ENCODE measurements at places on chromosomes 6 and 20.
A peak's percentile ranks its signal among the peaks of the same experiment; 100 is the strongest.

DNA sequence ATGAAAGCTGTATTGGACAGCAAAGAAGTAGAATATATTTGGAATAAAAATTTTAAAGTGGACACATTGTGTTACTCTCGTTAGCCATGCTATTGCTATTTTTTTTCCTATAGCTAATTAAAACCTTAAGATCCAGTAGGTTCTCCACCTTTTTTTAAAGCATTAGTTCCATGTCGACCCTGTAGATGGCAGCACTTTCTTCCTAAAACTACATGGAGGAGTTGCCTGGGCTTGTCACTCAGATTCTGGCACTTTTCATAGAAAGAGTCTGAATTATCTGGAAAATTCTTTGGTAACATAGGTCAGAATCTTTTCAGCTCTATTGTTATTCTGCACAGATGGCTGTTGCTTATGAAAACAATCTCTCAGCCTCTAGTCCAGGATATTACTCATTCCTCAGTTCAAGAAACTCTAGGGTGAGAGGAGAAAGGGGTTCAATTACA is 42.0 kb upstream of the ESR1 start:
- peak; percentile 92 for DNase-seq

DNA sequence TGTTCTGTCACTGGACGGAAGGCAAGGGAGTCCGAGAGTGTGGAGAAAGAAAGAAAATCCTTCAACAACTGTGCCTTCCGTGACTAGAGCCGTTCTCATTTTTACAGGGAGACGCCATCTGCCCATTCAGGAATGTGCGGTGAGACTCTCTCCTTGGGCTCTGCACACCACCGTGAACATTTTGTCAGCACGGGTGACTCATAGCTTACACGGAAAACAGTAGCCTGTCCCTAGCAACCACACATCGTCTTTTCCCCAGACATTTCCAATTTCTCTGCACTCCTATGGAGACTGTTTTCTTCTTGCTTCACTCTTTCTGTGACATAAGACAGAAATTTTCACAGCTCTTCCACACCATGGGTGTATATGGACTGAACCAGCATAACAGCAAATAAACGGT is 55.1 kb downstream of the TBXT start:
- no peak for DNase-seq

DNA sequence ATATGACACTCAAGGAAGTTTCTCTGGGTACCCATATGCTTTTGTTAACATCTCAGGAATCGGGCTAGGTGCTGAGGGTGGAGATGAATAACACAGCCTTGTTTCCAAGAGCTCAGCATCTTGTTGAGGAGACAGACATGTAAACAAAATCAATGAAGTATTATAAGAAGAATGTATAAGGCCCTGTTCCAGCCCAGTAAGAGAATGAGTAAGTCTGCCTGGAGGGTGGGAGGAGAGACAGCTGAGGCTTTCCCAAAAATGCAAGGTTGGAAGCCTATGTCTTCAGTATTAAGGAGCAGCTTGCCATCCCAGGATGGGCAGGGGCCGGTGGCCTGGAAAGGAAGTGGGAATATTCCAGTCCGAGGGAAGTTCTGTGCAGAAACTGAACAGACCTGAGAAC is 615.3 kb upstream of the BTBD3 start:
- peak; percentile 76 for DNase-seq

GRCh38 chr6:138914701-138915100 is 73.4 kb downstream of the REPS1 start:
- peak; percentile 57 for DNase-seq

DNA sequence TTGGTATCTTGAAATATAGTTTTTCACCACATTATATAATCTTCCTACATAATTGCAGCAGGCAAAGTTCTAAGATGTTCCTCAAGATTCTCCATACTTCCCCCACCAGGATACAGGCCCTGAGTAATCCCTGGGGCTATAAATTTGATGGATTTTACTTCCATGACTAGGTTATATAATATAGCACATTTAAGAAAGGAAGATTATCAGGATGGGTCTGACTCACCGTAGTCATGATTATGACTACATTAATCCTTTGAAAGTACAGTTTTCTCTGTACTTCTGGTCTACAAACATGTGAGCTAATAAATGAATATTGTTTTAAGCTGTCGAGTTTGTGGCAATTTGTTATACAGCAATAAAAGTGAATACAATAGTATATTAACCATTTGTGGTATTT is 122.5 kb downstream of the MACROD2 start:
- peak; percentile 7 for DNase-seq

GRCh38 chr20:22520381-22520780 is 64.0 kb downstream of the FOXA2 start:
- no peak for DNase-seq

GRCh38 chr6:4102687-4103244 is 23.8 kb upstream of the FAM217A start:
- DNase-seq = no peak

GRCh38 chr6:29720863-29721262 is 2.4 kb upstream of the HLA-F start:
- DNase-seq = peak; percentile 34

DNA sequence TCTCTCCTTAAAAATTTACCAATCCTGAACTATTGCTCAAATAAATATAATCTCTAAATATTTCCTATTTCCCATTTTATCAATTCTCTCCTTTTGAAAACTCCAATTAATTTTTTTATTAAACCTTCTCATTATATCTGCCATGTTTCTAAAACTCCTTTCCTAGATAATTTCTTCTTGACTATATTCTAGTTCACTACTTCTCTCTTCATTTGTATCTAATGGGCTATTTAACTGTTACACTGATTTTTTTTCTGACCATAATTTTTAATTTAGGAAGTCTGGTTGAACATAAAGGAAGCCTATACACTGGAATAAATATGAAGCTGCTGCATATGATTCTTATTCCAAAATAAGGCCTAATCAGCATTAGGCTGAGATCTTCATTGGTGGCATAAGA is 96.3 kb upstream of the PLN start:
- no peak for DNase-seq

- no peak for DNase-seq
Measured at GRCh38 chr6:114007516-114007915, 36.6 kb upstream of the HDAC2 start.

GRCh38 chr6:138677538-138677937 is 96.0 kb upstream of the CCDC28A start:
- DNase-seq = no peak

- no peak for DNase-seq
Measured at GRCh38 chr20:51497542-51498467, 44.7 kb downstream of the NFATC2 start.

- peak; percentile 44 for DNase-seq
Measured at GRCh38 chr6:57283106-57283505, 34.3 kb upstream of the PRIM2 start.

GRCh38 chr6:52207066-52207465 is 20.9 kb downstream of the IL17A start:
- DNase-seq = no peak

DNA sequence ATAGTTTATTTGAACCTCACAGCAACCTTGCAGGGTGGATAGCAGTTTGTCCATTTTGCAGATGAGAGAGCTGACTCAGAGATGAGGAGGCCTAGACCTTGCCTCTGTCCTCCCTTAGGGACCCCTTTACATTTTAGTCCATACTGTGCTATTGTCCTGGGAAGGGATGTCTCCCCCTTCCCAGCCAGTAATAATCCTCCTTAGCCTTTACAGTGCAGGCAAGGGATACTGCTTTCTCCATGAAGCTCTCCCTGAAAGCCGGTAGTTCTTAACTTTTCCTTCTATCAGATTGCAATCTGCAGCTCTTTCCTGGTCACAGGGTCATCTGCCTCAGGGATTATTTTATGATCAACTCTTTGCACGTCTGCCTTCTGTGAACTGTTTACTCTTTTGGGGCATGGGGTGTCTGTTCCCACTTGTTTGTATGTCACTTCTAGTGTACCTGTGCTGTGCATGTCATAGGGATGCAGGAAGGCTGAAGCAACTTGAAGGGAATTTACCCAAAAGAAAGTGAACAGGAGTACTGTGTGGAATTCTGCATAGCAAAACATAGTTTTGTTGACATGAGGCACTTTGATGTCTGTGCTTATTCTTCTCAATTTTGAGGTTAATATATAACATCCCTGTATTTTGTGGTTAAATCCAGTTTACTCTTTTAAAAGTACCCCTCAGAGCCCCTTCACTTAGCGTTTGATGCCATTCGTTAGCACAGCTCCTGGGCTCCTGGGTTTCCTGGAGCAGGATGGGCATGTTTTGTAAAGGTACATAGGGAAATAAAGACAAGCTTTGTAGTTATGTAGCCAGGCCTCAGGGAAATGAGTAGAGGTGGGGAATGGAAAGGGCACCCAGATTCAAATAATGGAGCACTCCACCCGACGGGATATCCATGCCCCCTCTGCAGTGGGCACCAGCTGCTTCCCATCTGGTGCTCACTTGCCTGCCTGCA is 38.1 kb downstream of the DHX35 start:
- DNase-seq = no peak

- DNase-seq = no peak
Measured at GRCh38 chr6:84625506-84625905, 138.9 kb downstream of the TBX18 start.

DNA sequence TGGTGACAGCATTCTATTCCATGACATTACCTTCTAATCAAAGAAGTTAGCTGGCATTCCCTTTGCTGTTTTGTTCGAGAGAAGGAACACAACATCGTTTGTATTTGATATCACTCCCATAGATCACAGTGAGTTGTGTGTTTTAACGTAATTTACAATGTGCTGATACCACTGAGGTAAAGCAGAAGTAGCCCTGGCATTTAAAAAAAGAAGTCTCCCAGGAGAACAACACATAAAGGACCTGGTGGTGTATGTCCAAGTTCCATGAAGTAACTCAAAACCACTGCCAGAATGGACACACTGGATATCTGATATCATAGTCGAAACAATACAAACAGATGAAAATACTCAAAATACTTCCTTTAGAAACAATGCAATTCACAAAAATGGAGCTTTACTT is 351.7 kb downstream of the RNGTT start:
- no peak for DNase-seq

GRCh38 chr6:50442531-50443040 is 270.7 kb upstream of the TFAP2D start:
- no peak for DNase-seq

- no peak for DNase-seq
Measured at GRCh38 chr6:20126789-20127653, 85.2 kb downstream of the MBOAT1 start.

DNA sequence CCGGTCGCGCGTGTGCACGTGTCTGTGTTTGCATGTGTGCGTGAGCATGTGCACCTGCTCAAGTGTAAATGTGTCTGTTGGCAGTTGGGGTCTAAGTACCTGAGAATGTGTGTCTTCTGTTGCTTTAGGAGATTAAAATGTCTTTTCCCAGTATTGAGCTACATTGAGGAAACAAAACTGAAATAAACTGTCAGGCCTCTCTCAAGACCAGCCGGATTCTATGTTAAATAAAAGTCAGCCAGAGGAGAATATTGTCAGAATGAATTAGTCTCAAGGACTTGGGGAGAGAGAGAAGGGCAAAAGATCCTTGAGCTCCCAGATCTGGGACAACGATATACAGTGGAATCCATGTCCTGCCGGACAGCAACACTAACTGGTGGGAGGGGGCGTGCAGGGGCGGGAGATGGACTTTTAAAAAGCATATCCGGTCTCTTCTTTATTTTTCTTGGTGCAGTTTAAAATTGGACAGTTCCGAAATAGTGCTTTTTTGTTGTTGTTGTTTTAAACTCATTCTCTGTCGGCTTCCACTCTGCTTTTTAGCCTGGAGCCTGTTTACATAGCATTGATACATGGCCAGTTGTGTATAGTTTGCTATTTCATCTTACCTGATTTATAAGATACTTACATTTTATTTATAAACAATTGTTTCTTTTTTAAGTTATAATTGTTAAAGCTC is 3.3 kb upstream of the TBX18 start:
- no peak for DNase-seq

DNA sequence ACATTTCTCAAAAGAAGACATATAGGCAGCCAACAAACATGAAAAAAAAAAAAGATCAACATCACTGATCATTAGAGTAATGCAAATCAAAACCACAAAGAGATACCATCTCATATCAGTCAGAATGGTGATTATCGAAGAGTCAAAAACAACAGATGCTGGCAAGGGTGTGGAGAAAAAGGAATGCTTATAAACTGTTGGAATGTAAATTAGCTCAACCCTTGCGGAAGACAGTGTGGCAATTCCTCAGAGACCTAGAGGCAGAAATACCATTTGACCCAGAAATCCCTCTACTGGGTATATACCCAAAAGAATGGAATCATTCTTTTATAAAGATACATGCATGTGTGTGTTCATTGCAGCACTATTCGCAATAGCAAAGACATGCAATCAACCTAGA is 303.8 kb upstream of the THEMIS start:
- DNase-seq = peak; percentile 70

GRCh38 chr6:131062241-131063027 is 611 bp downstream of the EPB41L2 start:
- DNase-seq = no peak
